Posterior cingulate gyrus (tissue), 11 donors: ENCODE measurements at places on chromosomes 2 and 18.

DNA sequence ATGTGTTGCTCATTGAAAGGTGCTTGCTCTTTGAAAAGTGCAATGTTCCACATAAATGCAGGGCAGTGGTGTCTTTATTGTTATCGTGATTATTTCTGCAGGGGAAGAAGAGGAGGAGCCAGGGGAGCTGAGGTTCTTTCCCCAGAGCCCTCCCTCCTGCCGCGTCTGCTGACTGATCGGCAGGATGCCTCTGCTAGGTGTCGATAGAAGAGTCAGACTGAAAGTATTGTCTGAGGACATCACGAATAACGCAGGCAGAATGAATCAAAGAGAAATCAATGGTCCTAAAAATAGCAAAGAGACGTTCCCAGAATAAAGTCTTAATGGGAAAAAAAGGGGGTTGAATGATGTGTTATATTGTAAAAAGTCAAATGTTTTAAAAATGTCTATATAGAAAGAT is 47.4 kb upstream of the SIX3 start:
- DNase-seq, result no peak

- DNase-seq, result no peak
These were observed 132.8 kb downstream of the CD226 start for GRCh38 chr18:69814861-69815385.

DNA sequence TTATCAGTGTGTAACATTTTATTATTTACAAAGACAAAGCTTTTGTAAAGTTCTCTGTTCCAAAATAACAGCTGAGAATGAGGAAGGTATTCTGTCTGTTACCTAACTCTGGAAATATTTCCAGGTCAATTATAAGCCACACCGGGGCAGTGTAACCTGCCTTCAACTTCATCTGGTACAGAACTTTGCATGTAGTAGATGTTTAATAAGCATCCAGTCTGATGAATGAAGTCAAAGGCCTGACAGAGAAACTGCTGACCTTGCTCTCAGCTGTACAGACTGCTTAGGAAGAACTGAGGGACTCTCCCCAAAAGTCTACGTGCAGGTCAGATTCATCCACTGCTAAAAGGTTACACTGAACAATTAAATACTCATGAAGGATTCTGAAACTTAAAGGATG is 43.3 kb downstream of the WDFY1 start:
- no peak for DNase-seq

GRCh38 chr2:231118614-231118942 is 6.3 kb downstream of the HTR2B start:
- no peak for DNase-seq

- no peak for DNase-seq
These were observed 472.6 kb upstream of the NETO1 start for GRCh38 chr18:73340135-73340977.
